ENCODE measurements at places on chromosomes 6 and 20.

GRCh38 chr20:31682927-31683326 is 39.7 kb downstream of the BCL2L1 start:
- no peak for DNase-seq

DNA sequence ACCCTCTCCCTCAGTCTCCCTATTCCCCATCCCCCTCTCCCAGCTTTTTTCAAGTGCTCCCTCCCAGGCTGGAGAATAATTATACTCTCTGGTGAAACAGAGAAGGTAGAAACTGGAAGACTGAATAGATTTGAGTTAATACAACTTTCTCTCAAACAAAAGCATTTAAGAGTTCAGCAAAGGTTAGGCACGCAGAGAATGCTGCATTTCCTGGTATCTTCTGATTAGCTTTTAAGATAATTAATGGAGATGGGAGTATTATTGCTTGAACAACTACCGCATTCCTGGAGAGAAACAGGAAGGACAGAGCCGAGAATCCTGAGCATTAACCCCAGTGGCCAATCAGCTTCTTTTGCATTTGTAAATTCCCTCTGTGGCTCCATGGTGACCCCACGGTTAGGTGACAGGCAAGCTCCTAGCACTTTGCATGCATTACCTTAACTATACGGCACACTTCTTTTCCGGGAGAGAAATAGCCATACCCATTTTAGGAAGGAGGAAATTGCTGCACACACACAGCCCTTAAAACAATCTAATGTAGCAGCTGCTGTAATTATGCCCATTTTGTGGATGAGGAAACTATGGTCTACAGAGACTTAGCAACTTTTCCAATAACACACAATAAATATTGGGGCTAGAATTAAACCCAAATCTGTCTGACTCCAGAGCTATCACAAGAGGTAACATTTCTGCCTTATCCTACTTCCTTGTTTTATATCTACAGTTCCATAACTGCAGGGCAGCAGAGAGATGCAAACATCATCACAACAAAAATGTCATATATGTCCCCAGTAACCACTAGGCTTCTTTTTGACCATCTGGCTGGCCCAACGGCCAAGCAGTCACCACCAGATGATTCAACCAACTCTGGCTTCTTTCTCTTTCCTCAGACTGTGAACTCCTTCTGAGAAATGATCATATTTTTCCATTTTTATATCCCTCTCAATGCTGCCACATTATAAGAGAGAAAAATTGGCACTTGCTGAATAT is 169.9 kb downstream of the CD24 start:
- no peak for DNase-seq

GRCh38 chr6:56862415-56863175 is 92.3 kb upstream of the BEND6 start:
- no peak for DNase-seq

DNA sequence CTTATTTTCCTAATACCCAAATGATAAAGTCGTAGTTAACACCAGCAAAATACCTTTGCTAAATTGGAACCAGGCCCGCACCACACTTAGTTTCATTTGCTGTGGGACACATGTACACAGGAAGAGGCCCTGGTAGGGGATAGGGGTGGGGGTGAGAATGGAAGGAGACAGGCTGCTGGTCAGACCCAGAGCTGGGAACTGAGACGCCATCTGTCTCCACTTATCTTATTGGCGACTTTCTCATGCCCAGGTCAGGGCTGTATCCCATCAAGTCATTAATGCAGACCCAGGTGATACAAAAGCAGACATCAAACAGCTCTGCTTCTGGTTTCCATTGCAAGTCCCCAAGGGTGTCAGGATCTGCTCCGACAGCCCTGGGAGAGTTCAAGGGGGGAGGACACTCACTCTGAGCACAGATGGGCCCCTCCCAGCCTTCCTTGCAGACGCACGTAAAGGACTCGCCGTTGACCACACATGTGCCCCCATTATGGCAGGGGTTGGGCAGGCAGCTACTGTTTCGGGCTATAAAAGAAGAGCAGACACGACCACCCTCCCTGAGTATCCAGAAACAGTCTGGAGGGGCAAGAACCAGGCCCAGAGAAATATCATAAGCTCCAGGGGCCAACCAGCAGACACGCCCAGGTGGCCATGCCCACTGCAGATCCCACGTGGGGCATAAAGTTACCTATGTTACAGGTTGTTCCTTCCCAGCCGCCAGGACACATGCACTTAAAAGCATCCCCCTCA is 29.2 kb downstream of the JAG1 start:
- no peak for DNase-seq

- no peak for DNase-seq
These were observed 3.7 kb downstream of the AK9 start for GRCh38 chr6:109687271-109687761.

- DNase-seq: no peak
These were observed 495.4 kb upstream of the SOX4 start for GRCh38 chr6:21098134-21098533.

DNA sequence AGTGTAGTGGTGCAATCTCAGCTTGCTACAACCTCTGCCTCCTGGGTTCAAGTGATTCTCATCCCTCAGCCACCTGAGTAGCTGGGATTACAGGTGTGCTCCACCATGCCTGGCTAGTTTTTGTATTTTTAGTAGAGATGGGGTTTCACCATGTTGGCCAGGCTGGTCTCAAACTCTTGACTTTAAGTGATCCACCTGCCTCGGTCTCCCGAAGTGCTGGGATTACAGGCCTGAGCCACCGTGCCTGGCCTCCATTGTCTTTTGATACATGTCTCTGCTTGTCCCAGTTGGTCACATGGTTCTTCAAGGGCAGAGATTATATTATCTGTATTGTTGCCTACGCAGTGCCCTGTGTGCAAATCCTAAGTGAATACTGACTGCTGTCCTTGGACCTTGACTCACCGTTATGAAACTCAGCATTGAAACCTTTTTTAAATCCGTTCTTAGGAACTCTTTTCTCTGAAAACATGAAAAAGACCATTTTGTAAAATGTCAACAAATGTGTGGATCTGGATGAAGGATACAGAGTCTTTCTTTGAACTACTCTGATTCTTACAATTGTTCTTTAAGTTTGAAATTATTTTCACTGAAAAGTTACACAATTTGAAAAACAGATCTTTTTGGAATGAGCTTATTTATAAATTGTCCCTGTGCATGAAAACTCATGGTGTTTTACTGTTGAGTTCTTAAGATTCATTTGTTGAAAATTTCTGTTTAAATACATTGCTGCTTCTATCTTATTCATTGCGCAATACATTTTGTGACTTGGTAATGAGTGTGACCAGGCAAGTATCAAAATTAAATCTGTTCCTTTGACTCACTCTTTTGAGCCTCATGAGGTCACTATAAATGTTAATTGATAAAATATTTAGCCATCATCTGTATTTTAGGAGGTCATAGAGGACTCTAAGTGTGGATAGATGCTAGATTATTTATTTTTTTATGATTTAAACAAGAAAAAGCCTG is 293.5 kb downstream of the UTRN start:
- no peak for DNase-seq

GRCh38 chr20:59253779-59254319 is 46.6 kb upstream of the EDN3 start:
- peak; percentile 19 for DNase-seq

DNA sequence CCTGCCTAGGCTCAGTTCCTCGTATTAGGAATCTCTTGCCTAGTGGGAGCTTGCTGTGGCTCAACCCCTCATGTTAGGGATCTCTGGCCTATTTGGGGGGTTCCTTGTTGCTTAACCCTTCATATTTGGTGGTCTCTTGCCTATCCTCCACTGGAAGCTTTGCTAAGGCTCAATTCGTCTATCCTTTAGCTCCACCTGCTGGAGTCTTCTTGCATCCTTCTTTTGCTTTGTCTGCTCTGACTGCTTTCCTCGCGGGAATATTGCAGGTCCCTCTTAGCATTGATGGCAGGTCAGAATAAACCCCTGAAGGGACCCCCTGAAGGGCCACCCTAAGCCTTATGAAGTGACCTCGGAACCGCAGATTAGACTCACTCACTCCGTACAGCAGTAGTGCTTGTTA is 203.0 kb upstream of the TBX18 start:
- DNase-seq: no peak

DNA sequence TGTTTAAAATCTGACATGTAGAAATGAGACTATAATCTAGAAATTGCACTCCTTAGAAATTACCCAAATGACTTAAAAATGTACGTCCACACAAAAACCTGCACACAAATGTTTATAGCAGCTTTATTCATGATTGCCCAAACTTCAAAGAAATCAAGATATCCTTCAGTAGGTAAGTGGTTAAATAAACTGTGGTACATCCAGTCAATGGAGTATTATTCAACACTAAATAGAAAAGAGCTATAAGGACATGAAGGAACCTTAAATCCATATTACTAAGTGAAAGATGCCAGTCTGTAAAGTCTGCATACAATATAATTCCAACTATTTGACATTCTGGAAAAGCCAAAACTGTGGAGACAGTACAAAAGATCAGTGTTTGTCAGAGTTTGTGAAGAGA is 513.4 kb downstream of the PKHD1 start:
- no peak for DNase-seq

DNA sequence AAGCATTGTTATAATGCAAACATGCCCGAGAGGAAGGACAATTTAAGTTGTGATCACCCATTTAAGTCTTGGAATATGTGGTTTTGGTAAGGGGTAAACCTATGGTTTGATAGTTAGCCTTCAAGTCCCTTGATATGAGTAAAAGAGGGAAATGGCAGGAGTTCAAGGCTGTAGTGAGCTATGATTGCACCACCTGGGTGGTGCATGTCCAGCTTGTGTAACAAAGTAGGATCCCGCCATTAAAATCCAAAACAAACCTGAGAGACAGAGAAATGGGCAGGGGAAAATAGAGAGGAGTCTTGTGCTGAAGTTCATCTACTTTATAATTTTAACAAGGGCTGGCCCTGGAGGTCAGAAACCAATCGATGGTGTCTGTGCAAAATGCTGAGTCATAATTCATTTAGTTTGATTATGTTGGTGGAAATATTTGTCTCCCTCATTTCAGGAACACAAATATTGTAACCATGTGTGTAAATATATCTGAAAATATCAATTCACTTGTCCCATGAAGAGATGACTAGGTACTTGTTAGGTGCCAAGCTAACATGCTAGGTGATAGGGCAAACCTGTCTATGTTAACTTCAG is 23.2 kb upstream of the ARMH2 start:
- no peak for DNase-seq

- peak; percentile 59 for DNase-seq
These were observed 131.8 kb downstream of the SLC23A2 start for GRCh38 chr20:4869290-4870193.

- DNase-seq: no peak
These were observed 369.4 kb upstream of the HS3ST5 start for GRCh38 chr6:114712129-114712662.

GRCh38 chr6:29925727-29926412 is 16.5 kb upstream of the HLA-A start:
- DNase-seq: no peak
